ENCODE measurements at places on chromosomes 7 and 10.
A peak's percentile ranks its signal among the peaks of the same experiment; 100 is the strongest.

GRCh38 chr7:134101716-134102115 lies 25.4 kb upstream of the LRGUK start:
- DNase-seq: no peak

- no peak for DNase-seq
Observed at GRCh38 chr10:58695022-58695421, 182.3 kb downstream of the BICC1 start.

DNA sequence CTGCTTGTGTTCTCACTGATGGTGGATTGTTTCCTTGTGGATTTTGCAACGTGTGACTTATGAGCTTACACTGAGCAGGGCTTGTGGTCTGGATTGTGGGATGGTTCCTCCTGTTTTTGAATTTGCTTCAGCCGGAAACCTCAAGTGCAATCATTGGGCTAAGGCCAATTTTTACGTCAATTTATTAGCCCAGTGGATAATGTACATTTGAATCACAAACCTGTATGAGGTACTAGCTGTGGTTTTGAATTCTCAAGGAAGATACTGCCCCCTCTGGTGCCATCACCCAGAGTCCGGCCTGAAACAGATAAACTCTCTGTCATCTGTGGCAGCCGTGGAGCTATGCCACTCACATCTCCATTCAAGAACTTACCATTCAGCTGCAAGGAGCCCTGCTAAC lies 7.3 kb upstream of the ZNF777 start:
- DNase-seq: no peak

DNA sequence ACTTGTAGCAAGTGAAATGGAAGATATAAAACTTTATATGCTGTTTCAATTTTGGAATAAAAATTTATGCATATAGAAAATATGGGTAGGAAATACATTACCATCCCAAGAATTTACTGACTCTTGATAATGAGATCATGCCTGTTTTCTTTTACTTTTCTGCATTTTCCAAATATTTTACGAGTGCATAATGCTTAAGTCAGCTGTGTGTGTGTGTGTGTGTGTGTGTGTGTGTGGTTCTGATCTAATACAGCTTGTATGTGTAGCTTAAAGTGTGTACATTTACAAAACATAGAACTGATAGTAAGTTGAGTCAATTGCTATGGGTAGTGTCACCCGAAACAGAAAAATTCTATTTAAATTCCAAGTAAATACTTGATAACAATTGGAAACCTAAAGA lies 315.9 kb upstream of the LRRN3 start:
- no peak for DNase-seq

- DNase-seq: no peak
Observed at GRCh38 chr7:110224643-110225042, 866.3 kb upstream of the LRRN3 start.

GRCh38 chr7:102991540-102992214 lies 78.9 kb downstream of the LRRC17 start:
- no peak for DNase-seq

DNA sequence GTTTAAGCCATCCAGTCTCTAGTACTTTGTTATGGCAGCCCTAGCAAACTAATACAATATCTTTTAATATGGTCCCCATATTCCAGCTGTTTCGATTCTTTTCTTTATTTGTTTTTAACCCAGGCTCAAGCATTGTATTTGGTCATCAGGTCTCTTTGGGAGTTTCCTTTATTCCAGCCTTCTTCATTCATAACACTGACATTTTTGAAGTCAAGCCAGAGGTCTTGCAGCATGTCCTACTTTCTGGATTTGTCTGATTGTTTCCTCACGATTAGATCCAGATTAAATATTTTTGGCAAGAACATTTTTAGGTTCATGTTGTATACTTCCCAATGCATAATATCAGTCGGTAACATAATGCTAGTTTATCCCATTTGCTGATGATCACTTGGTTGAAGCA lies 11.8 kb downstream of the SLC25A13 start:
- DNase-seq: no peak

- DNase-seq: peak; percentile 41
Observed at GRCh38 chr7:155594961-155595366, 48.6 kb upstream of the CNPY1 start.

- peak; percentile 21 for DNase-seq
Observed at GRCh38 chr7:131606346-131607290, 50.2 kb upstream of the PODXL start.

DNA sequence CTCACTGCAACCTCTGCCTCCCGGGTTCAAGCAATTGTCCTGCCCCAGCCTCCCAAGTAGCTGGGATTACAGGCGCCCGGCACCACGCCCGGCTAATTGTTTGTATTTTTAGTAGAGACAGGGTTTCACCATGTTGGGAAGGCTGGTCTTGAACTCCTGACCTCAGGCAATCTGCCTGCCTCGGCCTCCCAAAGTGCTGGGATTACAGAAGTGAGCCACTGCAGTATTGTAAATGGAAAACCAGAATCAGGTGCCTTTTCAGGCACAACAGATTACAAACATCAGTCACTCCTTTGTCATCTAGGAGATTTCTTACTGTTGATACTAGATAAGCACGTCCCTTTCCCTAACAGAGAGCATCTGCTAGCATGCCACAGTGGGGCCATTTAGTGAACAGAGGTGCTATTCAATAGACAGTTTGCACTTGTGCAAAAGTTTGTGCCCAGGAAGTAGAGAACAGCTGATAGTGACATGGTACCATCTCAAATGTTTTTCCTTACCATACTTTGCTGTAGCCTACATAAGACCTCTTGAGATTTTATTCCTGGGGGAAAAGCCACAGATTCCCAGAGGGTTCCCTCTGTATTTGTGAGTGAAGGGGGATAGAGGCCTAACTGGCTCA lies 24.5 kb upstream of the WAC start:
- no peak for DNase-seq

GRCh38 chr10:3935141-3935540 lies 150.1 kb upstream of the KLF6 start:
- DNase-seq: no peak

GRCh38 chr10:114541081-114541796 lies 116.8 kb downstream of the ABLIM1 start:
- DNase-seq: no peak

- DNase-seq: no peak
Observed at GRCh38 chr7:52758356-52758755, 277.1 kb upstream of the POM121L12 start.

DNA sequence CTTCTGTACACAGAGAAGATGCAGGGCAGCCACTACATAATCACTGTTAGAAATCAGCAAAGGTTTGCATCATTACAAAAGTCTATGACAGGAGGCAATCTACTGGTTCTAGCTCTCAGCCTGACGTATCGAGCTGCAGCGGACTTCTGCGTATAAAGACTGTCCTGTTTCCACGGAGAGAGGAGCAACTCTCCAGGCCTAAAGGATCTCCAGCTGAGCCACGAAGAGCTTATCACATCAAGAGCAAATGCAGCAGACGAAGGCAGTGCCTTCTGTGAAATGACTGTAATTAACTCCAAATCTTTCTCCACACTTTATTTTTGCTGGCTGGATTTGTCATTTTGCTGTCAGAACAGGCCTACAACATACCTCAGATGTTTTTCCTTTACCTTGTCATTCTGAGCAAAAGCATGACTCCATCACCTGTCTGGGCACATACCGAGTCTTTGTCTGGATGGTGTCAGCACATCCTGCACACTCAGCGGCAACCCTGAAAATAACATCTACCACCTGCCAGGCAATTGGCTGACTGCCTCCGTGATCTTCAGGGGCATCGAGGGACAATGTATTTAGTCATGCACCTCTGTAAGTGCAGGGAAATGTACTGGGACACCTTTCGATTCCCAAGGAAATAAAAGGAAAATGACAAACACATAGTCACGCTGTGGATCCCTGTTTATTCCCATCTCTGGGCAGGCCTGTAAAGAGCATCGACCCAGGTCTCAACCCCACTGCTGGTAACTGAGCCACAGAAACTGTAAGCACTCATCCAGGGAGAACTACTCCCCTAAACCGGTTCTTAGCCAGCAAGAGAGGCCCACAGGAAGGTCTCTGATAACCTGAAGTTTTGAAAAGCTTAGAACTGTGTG lies 26.3 kb upstream of the SH3PXD2A start:
- no peak for DNase-seq

GRCh38 chr10:100732241-100732596 lies 13.2 kb upstream of the PAX2 start:
- no peak for DNase-seq

DNA sequence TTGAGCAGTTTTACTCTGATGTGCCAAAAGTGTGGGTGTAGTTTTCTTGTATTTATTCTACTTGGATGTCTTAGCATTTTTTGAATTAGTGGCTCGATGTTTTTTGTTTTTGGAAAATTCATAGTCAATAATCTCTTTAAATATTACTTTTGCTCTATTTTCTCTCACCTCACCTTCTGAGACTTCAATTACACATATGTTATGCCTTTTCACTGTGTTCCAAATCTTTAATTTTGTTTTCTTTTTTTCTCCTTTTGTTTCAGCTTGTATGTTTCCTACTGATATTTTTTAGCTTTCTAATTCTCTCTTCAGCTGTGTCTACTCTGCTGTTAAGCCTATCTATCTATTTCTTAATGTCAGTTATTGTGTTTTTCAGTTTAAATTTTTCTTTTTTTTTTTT lies 69.5 kb downstream of the ZNF503 start:
- DNase-seq: no peak

GRCh38 chr10:9535744-9536143 lies 1481.3 kb downstream of the GATA3 start:
- no peak for DNase-seq

DNA sequence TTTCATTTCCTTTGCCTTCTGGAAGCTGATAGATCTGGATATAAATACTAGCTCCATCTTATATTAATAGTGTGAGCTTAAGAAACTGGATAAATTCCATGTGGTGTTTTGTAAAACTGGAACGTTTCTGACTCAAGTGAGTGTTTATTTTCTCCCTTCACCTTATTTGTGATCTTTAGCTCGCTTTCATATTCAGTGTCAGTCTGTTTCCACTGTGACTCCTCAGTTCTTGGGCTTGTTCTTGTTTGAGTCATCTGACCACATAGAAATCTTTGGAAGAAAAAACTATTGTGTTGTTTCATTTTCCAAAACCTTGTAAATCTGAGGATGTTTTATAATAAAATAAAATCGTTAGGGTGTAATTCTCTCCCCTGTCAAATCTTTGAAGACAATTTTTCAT lies 186.4 kb downstream of the POLR1F start:
- DNase-seq: no peak

GRCh38 chr10:8576281-8576680 lies 521.8 kb downstream of the GATA3 start:
- no peak for DNase-seq

DNA sequence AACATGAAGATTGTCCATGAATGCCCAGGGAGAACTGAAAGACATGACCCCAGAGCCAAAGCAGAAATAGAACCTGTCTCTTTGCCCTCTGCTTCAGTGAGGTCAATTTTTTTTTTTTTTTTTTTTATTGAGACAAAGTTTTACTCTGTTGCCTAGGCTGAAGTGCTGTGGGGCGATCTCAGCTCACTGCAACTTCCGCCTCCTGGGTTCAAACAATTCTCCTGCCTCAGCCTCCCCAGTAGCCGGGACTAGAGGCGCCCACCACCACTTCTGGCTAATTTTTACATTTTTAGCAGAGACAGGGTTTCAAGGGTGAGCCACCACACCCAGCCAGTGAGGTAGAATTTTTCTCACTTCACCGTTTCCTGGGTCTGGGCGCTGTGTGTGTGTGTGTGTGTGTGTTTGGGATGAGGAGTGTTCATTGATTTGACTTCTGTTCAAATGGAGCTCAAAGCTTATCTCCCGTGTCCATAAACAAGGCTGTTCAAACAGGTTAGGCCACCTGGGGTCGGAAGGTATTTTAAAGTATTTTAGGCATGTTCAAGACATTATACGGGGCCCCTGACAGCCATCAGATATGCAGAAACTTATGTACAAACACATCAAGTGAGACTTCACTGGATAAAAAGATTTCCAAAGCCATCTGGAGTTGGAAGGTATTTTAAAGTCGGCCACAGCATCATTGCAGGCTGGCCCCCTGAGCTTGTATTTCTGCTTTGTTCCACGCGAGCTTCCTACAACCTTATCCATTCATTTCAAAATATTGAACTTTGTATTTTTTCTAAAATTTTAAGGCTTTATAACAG lies 93.8 kb downstream of the MAP3K8 start:
- DNase-seq: no peak

DNA sequence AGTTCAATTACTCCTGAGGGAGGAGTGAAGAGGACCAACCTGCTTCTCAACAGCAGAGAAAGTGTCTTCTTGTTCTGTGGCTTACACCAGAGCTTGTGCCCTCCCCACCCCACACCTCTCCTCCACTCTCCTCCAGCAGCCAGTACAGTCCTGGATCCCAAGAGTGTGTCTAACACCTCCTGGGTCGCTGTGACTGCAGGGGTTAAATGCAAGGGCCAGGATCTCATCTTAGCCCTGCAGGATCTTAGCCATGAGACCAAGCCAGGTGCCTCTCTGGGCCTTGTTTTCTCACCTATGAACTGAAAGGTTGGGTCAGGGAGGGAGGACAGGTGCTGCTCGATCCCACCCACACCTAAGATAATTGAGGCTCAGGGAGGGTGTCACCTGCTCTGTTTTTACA lies 34.5 kb upstream of the MSRB2 start:
- DNase-seq: no peak

GRCh38 chr7:70569335-70569819 lies 562.6 kb upstream of the GALNT17 start:
- DNase-seq: no peak

- no peak for DNase-seq
Observed at GRCh38 chr10:16822726-16823360, 5.6 kb upstream of the RSU1 start.

DNA sequence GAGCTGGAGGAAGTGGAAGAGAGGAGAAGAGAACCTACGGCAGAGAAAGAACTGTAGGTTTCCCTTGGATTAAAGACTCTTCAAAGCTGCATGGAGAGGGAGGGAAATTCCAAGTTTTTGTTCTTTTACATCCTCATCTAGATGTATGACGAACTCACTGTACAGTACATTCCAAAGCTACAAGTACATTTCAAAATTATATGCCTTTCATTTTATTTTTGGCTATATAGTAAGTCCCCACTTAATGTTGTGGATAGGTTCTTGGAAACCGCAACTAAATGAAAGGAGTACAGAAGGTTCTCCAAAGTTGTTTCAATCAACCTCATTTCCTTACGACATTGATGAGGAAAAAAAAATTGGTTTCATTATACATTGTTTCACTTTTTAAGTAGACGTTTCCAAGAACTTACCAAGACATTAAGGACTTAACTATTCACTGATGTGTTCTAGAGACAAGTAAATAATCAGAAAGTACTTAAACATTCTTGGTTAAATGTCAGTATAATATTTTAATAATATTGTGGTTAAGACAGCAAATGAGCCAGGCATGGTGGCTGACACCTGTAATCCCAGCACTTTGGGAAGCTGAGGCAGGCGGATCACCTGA lies 16.1 kb upstream of the JMJD1C start:
- no peak for DNase-seq

- DNase-seq: no peak
Observed at GRCh38 chr10:93954726-93955363, 38.9 kb upstream of the PLCE1 start.

GRCh38 chr10:70950037-70950436 lies 61.7 kb upstream of the PCBD1 start:
- DNase-seq: no peak

- DNase-seq: no peak
Observed at GRCh38 chr10:14548970-14549369, 218.2 kb upstream of the FRMD4A start.
